ENCODE measurements at places on chromosomes 7 and 10. TPM values are rescaled to one million over a fixed set of nuclear protein-coding genes. Genes with fewer than 3 reads are reported as not detected.

DNA sequence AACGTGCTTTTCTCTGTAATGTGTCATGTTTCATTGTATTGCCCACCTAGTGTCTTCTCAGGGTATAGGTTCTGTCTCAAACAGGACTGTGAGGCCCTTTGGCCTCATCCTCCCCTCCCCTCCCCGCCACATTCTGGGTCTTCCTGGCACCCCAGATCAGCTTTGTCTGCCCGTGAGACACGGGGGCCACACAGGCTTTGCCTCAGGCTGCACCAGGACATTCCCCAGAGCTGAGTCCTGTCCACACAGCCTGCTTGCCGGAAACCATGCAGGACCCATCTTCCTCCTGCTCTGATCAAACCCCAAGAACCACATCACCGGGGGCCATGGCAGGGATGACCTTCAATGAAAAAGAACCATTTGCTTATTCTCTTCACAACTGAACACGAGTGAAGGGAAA lies 18.6 kb downstream of the MAT1A start:
- no peak overlapping the region for H3K4me3 ChIP-seq
- H3K27ac ChIP-seq, result no peak overlapping the region
- H3K4me1 ChIP-seq, result no peaks in the 10 kb centered on the region
- DNase-seq, result no peak
- H3K27me3 ChIP-seq, result peaks cover 3% of the 10 kb centered on the region
- H3K36me3 ChIP-seq, result no peaks in the 10 kb centered on the region

DNA sequence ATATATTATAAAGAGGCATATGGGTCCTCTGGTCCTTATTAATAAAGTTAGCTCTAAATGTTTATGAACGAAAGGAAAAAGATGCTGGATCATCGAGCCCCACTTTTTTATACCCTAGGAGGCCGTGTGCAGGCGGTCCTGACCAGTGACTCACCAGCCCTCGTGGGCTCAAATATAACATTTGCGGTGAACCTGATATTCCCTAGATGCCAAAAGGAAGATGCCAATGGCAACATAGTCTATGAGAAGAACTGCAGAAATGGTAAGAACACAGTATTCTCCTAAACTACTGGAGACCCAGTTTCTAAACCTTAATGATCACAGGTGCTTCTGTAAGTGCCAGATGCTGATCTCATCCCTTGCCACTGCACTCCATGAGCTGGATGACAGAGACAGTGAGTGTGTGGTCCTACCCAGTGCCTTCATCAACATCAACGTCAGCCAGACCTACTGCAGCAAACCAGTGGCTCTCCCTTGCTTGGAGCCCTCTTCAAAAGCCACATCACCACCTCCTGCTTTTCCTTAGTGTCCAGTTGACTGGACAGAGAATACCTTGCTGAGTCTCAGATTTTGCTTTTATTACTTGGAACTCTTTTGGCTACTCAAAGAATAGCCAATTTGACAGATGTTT lies 7.6 kb downstream of the GPNMB start:
- DNase-seq, result no peak
- H3K27me3 ChIP-seq, result peaks cover 11% of the 10 kb centered on the region
- no peak overlapping the region for H3K27ac ChIP-seq
- H3K36me3 ChIP-seq, result no peaks in the 10 kb centered on the region

DNA sequence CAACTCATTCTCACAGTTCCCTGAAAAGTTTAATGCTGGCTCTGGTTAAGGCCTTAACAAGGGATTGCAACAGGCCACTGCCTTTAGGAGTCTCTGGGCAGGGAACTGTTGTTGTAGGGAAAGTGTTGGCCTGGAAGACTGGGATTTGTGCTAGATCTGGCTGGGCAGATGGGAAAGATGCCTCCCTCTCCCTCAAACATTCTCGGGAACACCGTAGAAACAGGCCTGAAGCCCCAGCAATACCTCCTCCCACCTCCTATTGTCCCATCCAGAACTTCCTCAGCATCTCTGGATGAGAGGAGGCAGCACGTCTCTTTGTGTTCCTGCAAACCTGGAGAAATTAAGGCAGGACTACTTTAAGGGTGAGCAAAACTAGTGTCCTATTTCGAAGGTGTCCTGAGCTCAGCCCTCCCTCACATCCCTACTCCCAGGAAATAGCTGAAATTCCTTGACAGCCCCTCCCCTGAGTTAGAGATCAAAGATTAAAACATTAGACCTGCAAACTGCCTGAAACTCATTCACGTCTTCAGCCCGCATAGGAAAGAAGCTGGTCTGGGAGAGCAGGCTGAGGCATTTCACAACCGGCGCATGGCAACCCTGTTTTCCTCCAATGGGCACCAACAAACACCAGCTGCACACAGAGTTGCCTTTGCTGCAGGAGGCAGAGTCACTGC lies 10.9 kb upstream of the MAP3K8 start:
- H3K4me1 ChIP-seq, result peaks cover 16% of the 10 kb centered on the region
- no peak overlapping the region for H3K4me3 ChIP-seq
- no peaks in the 10 kb centered on the region for H3K27me3 ChIP-seq
- no peaks in the 10 kb centered on the region for H3K36me3 ChIP-seq

DNA sequence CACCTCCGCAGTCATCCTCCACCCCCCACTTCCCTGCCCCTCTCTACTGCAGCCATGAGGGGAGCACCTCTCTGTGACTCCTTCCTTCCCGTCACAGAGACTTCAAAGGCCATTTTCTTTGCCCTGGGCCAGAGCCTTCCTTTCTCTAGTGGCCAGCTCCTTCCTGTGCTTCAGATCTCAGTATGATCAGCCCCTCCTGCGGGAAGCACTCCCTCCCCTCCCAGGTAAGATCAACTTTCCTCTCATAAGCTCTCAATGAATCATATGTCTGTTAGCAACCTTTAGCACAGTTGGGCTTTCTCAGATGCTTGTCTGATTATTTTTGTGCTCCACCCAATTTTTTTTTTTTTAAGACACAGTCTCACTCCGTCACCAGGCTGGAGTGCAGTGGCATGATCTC lies 241.0 kb upstream of the PRSS1 start:
- H3K27ac ChIP-seq, result no peak overlapping the region
- H3K27me3 ChIP-seq, result no peaks in the 10 kb centered on the region
- H3K36me3 ChIP-seq, result no peaks in the 10 kb centered on the region

- H3K27ac ChIP-seq, result no peak overlapping the region
- peaks cover 26% of the 10 kb centered on the region for H3K4me1 ChIP-seq
- H3K36me3 ChIP-seq, result no peaks in the 10 kb centered on the region
- H3K4me3 ChIP-seq, result no peak overlapping the region
Measured at GRCh38 chr7:1455241-1455939, 3.9 kb downstream of the MICALL2 start.

DNA sequence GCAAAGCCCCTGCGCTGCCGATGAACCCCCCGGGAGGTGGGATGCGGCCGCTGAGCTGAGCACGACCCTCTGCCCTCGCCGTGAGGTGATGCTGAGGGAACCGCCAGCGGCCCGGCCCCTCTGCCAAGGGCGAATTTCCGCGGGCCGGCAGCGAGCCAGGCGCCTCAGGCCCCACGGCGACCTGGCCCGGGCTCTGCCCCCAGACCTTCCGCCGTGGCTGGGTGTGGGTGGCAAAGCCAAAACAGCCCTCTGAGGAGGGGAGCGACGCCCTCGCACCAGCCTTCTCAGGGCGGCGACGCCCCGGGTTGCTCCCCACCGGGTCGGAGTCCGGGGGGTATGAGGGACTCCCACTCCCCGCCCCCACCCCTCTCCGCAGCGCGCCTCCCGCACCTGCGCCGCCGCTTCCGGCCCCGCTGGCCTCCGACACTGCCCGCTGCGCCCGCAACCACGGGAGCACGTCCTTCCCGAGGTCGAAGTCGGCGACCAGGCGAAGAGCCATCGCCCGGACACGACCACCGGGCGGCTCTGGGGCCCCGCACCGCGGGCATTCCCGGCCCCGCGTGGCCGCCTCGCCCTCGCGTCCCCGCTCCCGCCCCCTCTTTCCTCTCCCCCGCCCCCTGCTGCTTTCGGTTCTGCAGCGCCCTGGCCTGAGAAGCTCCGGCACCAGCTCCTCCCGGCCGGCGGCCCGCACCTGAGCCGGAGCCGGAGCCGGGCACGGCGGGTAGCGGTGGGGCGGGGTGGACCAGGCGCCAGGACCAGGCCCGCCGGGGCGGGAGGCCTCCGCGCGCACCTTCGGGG lies at the start of gene GSAP:
Gene GSAP (minus strand): TSS at position 527 of the 798 bp plus-strand sequence. CDS start 28 bp downstream, at position 499.
- DNase-seq, result peak; percentile 50
- H3K27me3 ChIP-seq, result no peaks in the 10 kb centered on the region
- H3K4me1 ChIP-seq, result peaks cover 15% of the 10 kb centered on the region
- no peaks in the 10 kb centered on the region for H3K36me3 ChIP-seq
- peak within 1 kb of the TSS; percentile 76 for H3K4me3 ChIP-seq

- no peak overlapping the region for H3K27ac ChIP-seq
- no peak for DNase-seq
- H3K36me3 ChIP-seq, result no peaks in the 10 kb centered on the region
- no peak overlapping the region for H3K4me3 ChIP-seq
- peaks cover 7% of the 10 kb centered on the region for H3K4me1 ChIP-seq
Measured at GRCh38 chr10:79932307-79932706, 16.6 kb downstream of the SFTPD start.

DNA sequence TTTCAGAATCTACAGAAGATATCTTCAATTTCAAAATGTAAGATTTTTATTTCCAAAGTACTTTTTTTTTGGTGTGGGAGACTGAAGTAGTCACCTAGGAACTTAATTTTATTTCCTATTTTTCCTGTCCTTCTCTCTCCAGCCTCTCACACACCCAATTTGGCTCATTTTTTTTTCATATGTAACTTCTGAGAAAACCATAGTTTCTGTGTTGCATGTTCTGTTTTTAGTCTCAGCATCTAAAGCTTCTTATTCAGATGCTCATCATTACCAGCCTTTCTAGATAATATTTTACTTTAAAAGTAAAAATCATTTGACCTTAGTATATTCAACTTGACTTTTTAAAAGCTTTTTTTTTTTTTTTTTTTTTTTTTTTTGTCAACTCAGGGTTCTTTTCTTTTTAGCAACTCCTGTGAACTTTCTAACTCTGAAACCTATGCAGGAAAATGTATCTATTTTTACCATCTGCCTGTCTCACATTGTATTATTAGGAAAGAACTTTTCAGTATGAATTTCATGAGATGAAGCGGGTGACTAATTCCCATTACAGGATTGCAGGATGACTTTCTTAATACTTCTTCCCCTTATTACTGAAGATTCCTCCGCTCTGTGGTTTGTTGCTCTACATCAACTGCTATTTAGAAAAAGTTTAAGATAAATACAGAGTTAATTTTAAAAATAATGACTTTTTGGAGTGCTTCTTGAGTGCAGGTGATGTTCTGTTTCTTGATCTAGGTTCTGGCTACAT lies 73.6 kb upstream of the LSM8 start:
- no peaks in the 10 kb centered on the region for H3K36me3 ChIP-seq
- H3K27me3 ChIP-seq, result no peaks in the 10 kb centered on the region
- no peaks in the 10 kb centered on the region for H3K4me1 ChIP-seq
- no peak overlapping the region for H3K27ac ChIP-seq
- no peak for DNase-seq

- H3K27me3 ChIP-seq, result no peaks in the 10 kb centered on the region
- no peak overlapping the region for H3K4me3 ChIP-seq
- no peaks in the 10 kb centered on the region for H3K36me3 ChIP-seq
Measured at GRCh38 chr7:80498481-80499349, 13.1 kb downstream of the GNAT3 start.

DNA sequence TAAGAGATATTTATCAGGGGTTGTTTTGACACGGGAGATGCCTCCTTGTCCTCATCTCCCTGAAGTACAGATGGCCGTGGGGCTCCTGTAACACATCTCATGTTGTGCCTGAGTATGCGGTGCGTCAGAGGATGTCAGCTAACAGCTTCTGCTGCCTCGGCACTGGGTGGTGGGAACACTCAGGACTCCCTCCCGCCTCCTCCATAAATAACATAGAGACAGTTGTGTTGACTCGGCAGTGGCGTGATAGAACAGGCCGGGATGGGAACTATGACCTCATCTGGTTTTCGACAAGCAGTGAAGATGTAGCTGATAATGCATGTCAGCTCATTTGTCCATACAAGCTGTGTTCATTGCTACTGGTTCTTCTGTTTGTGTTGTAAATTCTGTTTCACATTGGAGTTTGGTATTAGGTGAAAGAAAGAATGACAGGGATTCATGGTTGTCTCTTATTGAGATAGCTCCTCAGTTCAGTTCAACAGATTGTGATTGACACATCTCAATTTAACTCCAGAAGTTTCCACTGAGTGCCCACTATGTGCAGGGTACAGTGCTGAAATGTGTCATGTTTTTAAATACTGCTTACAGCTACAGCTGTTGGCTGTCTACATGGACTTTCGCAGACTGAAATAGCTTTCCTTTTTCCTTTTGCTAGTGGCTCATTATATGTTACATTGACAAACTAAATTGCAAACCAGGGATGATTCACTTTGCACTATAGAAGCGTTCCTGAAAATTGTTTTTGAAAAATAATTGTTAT lies 87.4 kb downstream of the CHN2 start:
- no peak overlapping the region for H3K4me3 ChIP-seq
- no peak overlapping the region for H3K27ac ChIP-seq
- H3K27me3 ChIP-seq, result no peaks in the 10 kb centered on the region
- H3K36me3 ChIP-seq, result no peaks in the 10 kb centered on the region
- H3K4me1 ChIP-seq, result no peaks in the 10 kb centered on the region
- no peak for DNase-seq

- H3K4me1 ChIP-seq, result no peaks in the 10 kb centered on the region
- no peaks in the 10 kb centered on the region for H3K36me3 ChIP-seq
- no peak overlapping the region for H3K27ac ChIP-seq
- DNase-seq, result no peak
- no peak overlapping the region for H3K4me3 ChIP-seq
- no peaks in the 10 kb centered on the region for H3K27me3 ChIP-seq
Measured at GRCh38 chr10:52706332-52707070, 66.1 kb downstream of the MBL2 start.

Gene TMEM196
- not detected for total RNA-seq

Gene MDFIC
- total RNA-seq, result 27.1 TPM

Gene C10orf67
- total RNA-seq, result not detected
